T-cell (primary cell): ENCODE measurements at places on chromosomes 12 and 14. TPM values are rescaled to one million over a fixed set of nuclear protein-coding genes. Genes with fewer than 3 reads are reported as not detected.

GRCh38 chr14:56195704-56196103 is 77.5 kb downstream of the PELI2 start:
- DNase-seq: no peak

- DNase-seq: no peak
Measured at GRCh38 chr14:79842270-79842669, 369.0 kb downstream of the DIO2 start.

GRCh38 chr12:124142395-124143035 is 152.4 kb upstream of the RFLNA start:
- no peak for DNase-seq

TMEM179 gene
- not detected for total RNA-seq

DNA sequence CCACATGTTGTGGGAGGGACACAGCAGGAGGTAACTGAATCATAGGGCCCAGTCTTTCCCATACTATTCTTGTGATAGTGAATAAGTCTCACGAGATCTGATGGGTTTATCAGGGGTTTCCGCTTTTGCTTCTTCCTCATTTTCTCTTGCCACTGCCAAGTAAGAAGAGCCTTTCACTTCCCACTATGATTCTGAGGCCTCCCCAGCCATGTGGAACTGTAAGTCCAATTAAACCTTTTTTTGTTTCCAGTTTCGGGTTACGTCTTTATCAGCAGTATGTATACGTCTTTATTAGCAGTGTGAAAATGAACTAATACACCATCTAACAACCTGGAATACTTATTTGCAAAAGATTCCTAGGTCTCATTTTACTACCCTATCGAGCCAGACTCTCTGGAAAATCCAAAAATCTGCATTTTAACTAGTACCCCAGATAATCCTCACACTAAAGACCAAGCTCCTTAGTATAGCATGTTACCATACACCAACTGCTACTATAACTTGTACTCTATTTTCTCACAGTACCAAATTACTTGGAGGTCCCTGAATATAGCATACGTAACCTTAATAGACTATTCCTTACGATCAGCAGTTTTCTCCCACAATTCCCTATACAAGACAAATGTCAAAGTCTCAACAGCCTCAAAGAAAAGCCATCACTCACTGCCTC is 11.5 kb downstream of the GTF2A1 start:
- DNase-seq: no peak

ALG10 gene
- 19.5 TPM for total RNA-seq

DNA sequence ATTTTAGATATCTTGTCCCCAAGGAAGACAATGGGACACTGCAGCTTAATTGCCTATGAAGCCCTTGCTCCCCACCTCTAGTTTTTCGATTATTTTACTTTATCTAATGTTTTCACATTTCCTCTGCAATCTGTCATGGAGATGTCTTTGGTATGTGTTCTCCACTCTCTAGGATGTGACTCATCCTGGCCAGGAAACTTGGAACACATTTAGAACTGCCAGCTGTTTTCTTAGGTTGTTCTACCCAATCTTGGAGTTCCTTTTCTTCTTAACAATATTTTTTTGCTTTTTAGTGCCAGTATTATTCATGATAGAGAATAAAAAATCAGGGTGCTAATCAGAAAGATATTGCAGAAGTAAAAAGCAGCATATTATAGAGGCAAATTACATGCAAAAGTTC is 101.7 kb upstream of the CLEC14A start:
- no peak for DNase-seq

DNA sequence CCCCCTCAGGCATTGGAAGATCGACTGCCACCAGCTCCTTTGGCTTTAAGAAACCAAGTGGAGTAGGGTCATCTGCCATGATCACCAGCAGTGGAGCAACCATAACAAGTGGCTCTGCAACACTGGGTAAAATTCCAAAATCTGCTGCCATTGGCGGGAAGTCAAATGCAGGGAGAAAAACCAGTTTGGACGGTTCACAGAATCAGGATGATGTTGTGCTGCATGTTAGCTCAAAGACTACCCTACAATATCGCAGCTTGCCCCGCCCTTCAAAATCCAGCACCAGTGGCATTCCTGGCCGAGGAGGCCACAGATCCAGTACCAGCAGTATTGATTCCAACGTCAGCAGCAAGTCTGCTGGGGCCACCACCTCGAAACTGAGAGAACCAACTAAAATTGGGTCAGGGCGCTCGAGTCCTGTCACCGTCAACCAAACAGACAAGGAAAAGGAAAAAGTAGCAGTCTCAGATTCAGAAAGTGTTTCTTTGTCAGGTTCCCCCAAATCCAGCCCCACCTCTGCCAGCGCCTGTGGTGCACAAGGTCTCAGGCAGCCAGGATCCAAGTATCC is 288.7 kb downstream of the NAV3 start:
- no peak for DNase-seq

DNA sequence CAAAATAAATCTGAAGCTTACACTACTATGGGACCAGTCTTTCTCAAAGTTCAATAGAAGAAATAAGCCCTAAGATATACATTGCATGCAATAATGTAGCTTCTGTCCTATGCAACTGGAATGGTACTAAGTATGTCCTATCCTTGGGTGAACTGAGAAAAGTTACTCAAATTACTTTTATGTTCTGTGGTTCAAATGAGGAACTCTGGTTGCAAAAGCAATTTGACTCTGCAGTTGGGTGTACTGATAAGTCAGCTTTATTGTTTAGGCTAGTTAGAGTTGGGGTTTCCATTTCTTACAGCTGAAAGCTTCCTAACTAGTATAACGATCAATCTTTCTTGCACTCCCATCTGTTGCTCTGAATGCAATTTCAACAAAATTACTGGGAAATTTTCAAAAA is 29.2 kb downstream of the GPR135 start:
- DNase-seq: no peak

DNA sequence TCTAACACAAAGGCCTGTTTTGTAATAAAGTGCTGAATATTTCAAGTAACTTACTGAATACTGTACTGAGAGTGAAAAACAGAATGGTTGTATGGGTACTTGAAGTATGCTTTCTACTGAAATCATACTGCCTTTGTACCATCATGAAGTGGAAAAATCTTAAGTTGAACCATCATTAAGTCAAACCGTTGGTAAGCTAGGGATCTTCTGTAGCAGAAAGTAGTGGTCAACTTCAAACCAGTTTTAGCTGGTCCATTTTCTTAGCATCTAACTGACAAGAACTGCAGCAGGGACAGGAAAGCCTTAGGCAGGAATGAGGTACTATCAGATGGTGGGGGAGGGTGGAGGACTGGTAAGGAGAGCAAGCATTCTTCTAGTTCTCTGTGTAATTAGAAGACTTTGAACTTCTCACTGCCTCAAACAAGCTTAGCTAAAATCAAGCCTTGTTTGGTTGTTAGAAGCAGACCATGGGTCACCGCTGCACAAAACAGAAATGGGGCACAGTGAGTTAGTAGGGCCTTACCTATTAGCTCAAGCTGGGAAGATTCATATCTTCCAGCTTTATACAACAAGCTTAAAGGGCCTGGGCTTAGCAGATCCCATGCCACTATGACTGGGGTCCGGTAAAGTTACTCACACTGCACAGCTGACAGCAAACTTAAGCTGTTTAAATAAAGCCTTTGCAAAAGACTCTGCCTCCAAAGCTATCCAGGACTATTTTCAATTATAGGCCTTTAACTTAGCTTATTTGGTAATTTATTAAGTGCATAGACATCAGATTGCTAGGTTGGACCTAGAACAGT is 73.8 kb downstream of the ACADS start:
- no peak for DNase-seq

C14orf132 gene
- 3.5 TPM for total RNA-seq

TNFAIP2 gene
- total RNA-seq: 1.0 TPM

- DNase-seq: no peak
Measured at GRCh38 chr12:114916124-114916523, 232.1 kb upstream of the TBX3 start.

MOAP1 gene
- total RNA-seq: 47.9 TPM

DNA sequence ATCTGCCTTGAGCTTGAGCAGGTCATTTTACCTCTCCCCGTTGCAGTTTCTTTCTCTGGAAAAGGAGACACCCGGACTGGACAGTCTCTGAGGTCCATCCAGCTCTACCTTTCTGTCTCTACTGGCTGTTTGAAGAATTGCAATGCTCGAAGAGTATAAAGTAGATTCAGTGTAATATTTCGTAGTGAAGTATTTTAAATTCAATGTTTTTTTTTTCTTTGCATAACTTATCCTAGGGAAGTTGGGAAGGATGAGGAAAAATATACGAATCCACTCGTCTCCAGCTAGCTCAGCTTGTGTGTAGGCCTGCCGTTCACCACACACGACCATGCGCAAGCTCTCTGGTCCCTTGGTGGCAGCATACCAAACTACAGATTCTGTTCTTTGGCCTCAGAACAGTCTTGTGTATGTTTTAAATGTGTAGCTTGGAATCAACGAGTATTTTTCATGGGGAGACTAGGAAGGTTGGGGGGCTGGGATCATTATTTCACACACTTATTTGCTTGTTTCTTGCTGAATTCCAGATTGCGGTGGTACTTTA is 307.9 kb downstream of the CACNA1C start:
- DNase-seq: no peak

GRCh38 chr14:81302638-81303037 is 81.9 kb upstream of the GTF2A1 start:
- no peak for DNase-seq

MBIP gene
- total RNA-seq: 17.8 TPM
